Heart right ventricle (tissue), 16 donors: ENCODE measurements at places on chromosomes 13 and 19. TPM values are rescaled to one million over a fixed set of nuclear protein-coding genes. Genes with fewer than 3 reads are reported as not detected.

Gene MBD3L3
- not detected for polyA plus RNA-seq

Gene IGFL3
- polyA plus RNA-seq = not detected

Gene CALR3
- not detected for polyA plus RNA-seq

Gene DKKL1
- not detected for polyA plus RNA-seq

Gene SPINT2
- polyA plus RNA-seq = 12.7 TPM

Gene CLEC4M
- not detected for polyA plus RNA-seq

Gene CBLC
- not detected for polyA plus RNA-seq

Gene PRKCG
- not detected for polyA plus RNA-seq

DNA sequence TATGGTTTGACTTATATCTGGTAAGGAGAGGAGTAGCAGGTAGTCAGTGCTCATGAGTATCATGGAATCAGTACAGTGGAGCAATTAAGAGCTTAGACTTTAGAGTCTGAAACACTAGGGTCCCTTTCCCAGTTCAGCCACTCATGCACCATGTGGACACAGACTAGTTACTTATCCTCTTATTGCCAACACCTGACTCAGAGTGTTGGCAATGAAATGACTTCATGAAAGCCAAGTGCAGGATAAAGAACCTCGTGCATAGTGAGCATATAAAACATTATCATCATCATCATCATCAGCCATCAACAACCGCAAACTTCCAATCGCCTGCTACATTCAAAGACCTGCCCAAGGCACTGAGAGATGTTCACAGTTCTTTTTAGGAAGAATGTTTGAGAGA lies 164.2 kb downstream of the FOXO1 start:
- H3K4me3 ChIP-seq = no peak overlapping the region
- H3K27me3 ChIP-seq = no peaks in the 10 kb centered on the region
- no peak overlapping the region for H3K27ac ChIP-seq
- no peak for DNase-seq
- H3K4me1 ChIP-seq = peaks cover 4% of the 10 kb centered on the region

DNA sequence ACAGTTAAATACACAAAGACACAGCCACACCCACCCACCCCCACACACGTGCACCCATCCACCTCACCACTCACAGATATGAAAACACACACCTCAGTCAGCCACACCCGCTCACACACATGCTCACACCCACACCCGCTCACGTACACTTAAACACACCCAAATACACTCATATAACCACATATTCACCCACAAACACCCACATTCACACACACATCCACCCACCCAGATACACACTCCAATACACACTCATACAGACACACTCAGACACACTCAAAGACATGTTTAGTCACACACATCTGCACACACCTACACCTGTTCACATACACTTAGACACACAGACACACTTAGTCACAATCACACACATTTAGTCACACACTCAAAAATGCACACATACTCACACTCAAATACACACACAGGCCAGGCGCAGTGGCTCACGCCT lies 30.6 kb downstream of the ADGRL1 start:
- DNase-seq = no peak
- no peak overlapping the region for H3K4me3 ChIP-seq
- H3K4me1 ChIP-seq = no peaks in the 10 kb centered on the region
- no peak overlapping the region for H3K27ac ChIP-seq
- no peaks in the 10 kb centered on the region for H3K27me3 ChIP-seq

DNA sequence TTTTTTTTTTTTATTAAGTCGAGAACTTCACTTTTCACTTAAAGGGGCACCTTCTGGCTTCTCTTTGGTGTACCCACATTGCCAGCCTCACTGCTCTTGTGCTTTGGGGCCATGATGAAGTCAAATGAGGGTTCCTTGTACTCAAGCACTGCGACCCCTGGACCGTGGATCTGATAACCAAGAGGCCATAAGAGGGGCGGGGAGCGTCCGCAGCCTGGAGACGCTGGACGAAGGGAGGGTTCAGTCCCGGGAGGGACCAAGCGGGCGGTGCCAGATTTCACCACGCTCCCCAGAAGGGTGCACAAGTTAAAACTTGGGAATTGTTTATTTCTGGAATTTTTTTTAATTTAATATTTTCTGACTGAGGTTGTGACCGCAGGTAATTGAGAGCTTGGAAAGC lies 53.3 kb upstream of the SOX1 start:
- no peak for DNase-seq
- H3K36me3 ChIP-seq = no peaks in the 10 kb centered on the region
- no peak overlapping the region for H3K27ac ChIP-seq
- no peak overlapping the region for H3K4me3 ChIP-seq
- peaks cover 15% of the 10 kb centered on the region for H3K27me3 ChIP-seq

GRCh38 chr13:27955014-27955591 lies 14.0 kb downstream of the CDX2 start:
- peaks cover 20% of the 10 kb centered on the region for H3K4me1 ChIP-seq
- H3K27me3 ChIP-seq = peaks cover 99% of the 10 kb centered on the region

DNA sequence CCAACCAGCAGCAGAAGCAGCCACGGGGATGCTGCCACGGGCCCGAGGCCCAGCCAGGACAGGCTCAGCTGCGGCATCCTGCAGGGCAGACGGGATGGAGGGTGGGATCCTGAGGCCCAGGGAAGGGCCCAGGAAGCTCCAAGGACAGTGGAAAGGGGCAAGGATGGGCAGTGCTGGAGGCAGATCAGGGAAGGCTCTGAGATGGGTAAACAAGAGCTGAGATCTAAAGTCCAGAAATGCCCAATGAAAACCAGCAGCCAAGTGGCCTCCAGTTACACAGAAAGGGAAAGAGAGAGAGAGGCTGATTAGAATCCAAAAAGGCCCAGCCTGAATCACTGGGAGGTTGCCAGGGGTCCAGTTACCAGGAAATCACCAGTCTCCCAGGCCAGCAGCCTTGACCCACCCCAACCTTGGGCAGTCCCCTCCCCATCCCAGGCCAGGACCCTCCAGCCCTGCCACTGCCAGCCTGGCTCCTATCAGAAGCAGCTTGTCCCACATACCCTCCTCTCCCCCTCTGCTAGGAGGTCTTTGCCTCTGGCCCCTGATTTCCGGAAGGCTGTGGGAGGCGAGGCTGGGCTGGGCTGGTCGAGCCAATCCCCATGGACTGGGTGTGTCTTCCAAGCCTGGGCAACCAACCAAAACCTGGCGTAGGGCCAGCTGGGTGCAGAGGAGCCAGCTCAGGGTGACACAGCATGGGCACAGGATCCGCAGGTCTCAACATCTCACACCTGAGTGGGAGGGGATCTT lies at the start of gene CYP4F11:
TSS of gene CYP4F11 (minus strand) at position 198 of the 747 bp plus-strand sequence. CDS start at position 77, 121 bp downstream.
- DNase-seq = peak; percentile 69
- no peaks in the 10 kb centered on the region for H3K4me1 ChIP-seq
- no peaks in the 10 kb centered on the region for H3K36me3 ChIP-seq
- peaks cover 38% of the 10 kb centered on the region for H3K27me3 ChIP-seq
